Kidney (tissue), 22 donors: ENCODE measurements at places on chromosomes 2 and 18. TPM values are rescaled to one million over a fixed set of nuclear protein-coding genes. Genes with fewer than 3 reads are reported as not detected.
A peak's percentile ranks its signal among the peaks of the same experiment; 100 is the strongest.

- DNase-seq: no peak
Measured at GRCh38 chr18:75161256-75162028, 47.5 kb downstream of the PTGR3 start.

DNA sequence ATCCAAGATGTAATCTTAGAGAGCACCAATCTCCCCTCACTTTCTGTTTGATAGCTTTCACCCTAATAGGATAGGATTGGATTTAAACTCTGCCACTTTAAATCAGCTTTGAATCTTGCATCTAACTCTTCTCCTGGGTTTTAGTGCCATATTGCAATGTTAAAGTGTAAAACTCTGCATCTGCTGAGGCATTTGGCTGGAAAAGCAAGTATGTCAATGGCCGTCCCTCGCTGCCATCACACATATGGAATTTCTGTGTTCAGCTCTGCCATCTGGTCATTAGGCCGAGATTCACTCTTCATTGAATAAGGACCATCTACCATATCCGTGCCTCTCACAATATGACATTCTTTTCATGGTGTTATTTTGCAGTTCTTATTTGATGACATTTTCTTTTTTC is 728.1 kb upstream of the PIK3C3 start:
- DNase-seq: no peak

DNA sequence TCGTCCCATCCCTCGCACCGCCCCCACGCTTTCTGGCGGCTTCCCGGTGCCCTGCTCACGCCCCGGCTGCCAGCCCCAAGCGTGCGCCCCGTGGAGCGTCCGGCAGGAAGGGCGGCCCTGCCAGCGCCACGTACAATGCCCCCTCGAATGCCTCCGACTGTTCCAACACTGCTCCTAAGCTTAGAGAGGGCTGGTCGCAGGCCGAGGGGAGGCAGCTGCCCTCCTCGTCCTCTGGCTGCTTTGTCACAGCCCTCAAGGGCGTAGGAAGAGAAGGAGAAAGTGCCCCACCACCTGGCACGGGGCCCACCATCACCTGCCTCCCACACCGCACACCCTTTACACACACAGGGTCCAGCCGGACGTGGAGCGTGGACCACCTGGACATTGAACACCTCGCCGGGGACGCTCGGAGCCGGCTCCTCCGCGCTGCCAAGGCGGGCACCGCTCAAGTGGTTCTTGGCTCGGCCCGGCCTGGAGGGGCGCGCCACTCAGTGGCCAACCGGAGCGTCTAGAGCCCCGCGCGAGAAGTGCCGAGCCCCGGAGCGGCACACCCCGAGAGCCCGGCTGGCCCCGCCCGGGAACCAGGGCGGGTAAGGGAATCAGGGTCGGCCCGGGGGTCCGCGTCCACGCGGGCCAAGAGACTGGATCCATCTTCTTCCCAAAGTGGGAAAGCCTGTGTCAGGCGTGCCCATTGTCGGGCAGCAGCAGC is 830 bp downstream of the DNER start:
- peak; percentile 70 for DNase-seq

- DNase-seq: no peak
Measured at GRCh38 chr2:133591164-133591563, 22.9 kb upstream of the NCKAP5 start.

DNA sequence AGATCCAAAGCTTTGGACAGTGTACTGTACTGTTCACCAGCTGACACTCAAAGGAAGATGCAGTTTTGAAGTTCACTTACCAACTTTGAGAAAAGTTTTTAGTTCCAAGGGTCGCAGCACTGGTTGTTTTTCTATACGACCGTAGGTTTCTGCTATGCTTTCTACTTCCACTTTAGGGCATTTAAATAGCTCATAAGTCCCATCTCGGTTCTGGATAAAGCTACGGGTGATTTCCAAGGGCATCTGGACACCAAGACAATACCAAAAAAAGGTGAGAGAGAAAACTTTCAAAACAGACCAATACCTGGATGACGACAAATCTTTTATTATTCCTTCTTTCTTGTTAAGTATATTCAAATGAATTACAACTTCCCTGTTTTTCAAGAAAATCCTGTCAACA is 30.3 kb downstream of the C2orf42 start:
- DNase-seq: no peak

GRCh38 chr2:71611781-71612527 is 158.6 kb downstream of the DYSF start:
- no peak for DNase-seq

- DNase-seq: no peak
Measured at GRCh38 chr2:133951209-133951608, 302.7 kb upstream of the MGAT5 start.

DNA sequence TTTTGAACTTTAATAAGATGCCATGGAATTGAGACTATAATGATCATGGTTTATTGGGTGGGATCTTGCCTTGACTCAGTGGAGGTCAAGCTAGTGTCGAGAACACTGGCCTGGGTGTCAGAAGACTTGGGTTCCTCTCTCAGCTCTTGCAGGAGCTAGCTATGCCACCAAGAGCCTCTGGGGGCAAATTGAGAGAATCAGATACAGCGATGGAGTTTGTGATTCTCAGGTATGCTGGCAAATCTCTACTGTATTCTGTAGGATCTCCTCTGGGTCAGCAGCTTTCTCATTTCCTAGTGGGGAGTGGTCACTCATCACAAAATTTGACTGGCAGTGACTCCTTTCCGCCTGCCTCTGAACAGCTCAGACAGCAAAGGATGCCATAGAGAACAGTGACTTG is 477.0 kb downstream of the RNF144A start:
- DNase-seq: no peak

DNA sequence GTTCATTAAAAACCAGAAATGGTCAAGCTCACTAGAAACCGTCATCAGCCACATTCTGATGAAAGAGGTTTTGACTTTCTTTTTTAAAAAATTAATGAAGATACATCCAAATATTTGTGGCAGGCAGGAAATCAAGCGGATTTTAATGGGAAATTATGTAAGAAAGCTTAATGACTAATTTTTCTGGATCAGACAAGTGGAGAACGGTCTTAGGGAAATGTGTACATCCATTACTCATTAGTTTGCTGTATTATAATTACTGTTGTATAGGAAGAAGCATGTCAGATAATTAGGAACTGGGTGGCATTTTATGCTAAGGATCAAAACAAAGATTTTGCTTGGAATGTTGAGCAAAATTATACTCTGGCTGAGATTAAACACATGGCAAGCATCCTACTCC is 39.4 kb downstream of the AGAP1 start:
- DNase-seq: no peak

DNA sequence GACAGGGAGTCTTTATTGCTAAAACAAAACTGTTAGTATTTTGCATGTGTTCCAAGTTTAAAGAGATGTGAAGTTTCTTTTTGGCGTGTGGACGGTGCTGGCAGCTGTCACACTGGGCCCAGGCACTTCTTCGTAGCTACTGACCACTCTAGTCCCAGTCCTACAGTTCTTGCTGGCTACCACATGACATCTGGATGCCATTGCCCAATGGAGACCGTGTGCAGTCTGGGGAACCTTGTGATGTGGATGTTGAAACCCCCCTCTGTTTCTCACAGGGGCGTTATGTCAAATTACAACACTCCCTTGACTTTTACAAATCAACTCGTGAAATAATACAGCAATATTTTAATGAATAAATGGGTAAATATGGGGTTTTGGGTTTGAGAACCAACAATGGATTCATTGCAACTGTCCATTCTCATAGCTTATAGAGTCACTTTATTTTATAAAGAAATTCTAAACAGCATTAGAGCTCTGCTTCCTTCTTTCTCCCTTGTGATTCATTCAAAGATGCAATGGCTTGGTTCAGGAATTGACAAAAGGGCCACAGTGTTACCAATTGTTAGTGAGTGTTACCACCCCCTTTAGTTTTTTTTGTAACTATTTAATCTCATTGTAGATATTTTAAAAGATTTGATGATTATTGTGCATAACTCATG is 1.2 kb downstream of the GPD2 start:
- no peak for DNase-seq

DNA sequence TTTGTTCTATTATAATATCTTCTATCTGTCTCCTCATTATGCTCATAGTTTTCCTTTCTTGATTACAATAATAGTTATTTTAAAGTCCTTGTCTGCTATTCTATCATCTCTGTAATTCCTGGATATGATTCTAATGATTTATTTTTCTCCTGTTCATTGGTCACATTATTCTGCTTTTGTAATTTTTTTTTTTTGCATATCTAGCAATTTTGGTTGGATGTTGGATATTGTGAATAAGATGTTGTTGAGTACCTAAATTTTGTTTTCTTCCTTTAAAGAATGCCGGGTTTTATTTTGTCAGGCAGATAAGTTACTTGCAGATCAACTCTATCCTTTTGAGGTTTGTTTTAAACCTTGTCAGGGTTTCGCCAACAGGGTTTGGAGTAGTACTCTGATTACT is 25.2 kb downstream of the KATNAL2 start:
- no peak for DNase-seq

FAM228A gene
- 0.39 TPM for polyA plus RNA-seq

CROCC2 gene
- not detected for polyA plus RNA-seq

UBXN2A gene
- polyA plus RNA-seq: 7.9 TPM

ALPP gene
- polyA plus RNA-seq: not detected

SMYD1 gene
- polyA plus RNA-seq: not detected

CCDC150 gene
- 7.3 TPM for polyA plus RNA-seq

POLE4 gene
- 122 TPM for polyA plus RNA-seq

COL6A3 gene
- 3.8 TPM for polyA plus RNA-seq

ANKRD29 gene
- 5.2 TPM for polyA plus RNA-seq

PROKR1 gene
- not detected for polyA plus RNA-seq
